Immature natural killer cell (primary cell): ENCODE measurements at places on chromosomes 5 and 9. TPM values are rescaled to one million over a fixed set of nuclear protein-coding genes. Genes with fewer than 3 reads are reported as not detected.
A peak's percentile ranks its signal among the peaks of the same experiment; 100 is the strongest.

The SLC38A9 gene
- 6.9 TPM for polyA plus RNA-seq

The INSL4 gene
- polyA plus RNA-seq, result not detected

- H3K4me1 ChIP-seq, result no peaks in the 10 kb centered on the region
- no peak overlapping the region for H3K4me3 ChIP-seq
- H3K36me3 ChIP-seq, result no peaks in the 10 kb centered on the region
- peaks cover 6% of the 10 kb centered on the region for H3K27me3 ChIP-seq
- no peak for DNase-seq
- no peak overlapping the region for H3K27ac ChIP-seq
Measured at GRCh38 chr5:83715236-83716065, 5.2 kb downstream of the HAPLN1 start.

- no peak for DNase-seq
- no peak overlapping the region for H3K4me3 ChIP-seq
- no peak overlapping the region for H3K27ac ChIP-seq
- H3K4me1 ChIP-seq, result peaks cover 29% of the 10 kb centered on the region
- H3K27me3 ChIP-seq, result peaks cover 4% of the 10 kb centered on the region
Measured at GRCh38 chr9:92661743-92662142, 8.2 kb downstream of the IPPK start.

The PALM2AKAP2 gene
- polyA plus RNA-seq, result not detected

DNA sequence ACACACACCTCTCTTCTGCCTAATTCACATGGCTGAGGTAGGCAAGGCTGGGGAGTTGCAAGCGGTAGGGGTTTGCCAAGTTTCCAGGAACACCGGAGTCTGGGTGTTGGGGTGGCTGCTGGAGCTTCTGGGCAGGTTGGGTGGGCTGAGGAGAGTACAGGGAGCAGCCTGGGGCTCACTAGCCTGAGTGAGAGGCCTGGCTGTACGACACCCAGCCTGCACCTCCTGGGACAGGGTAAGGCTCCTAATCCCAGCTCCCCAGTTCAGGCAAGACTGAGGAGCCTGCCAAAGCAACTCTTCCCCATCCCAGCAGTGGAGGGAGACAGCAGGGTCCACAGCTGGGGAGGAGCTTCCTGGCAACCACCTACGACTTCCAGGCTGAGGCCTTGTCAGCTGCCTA is 8.0 kb downstream of the SPAAR start:
- H3K4me1 ChIP-seq, result no peaks in the 10 kb centered on the region
- DNase-seq, result no peak
- no peak overlapping the region for H3K4me3 ChIP-seq
- no peaks in the 10 kb centered on the region for H3K27me3 ChIP-seq
- no peak overlapping the region for H3K27ac ChIP-seq
- no peaks in the 10 kb centered on the region for H3K36me3 ChIP-seq

GRCh38 chr5:122863240-122863639 is 17.8 kb downstream of the SNX24 start:
- peaks cover 1% of the 10 kb centered on the region for H3K27me3 ChIP-seq
- H3K4me3 ChIP-seq, result no peak overlapping the region
- DNase-seq, result no peak
- no peaks in the 10 kb centered on the region for H3K36me3 ChIP-seq
- no peak overlapping the region for H3K27ac ChIP-seq

GRCh38 chr9:88733651-88734421 is 198.9 kb downstream of the NXNL2 start:
- no peak overlapping the region for H3K4me3 ChIP-seq
- no peak for DNase-seq
- H3K4me1 ChIP-seq, result no peaks in the 10 kb centered on the region
- H3K27me3 ChIP-seq, result no peaks in the 10 kb centered on the region
- H3K36me3 ChIP-seq, result no peaks in the 10 kb centered on the region
- H3K27ac ChIP-seq, result no peak overlapping the region

- peak overlapping the region; percentile 8 for H3K4me3 ChIP-seq
- H3K27ac ChIP-seq, result no peak overlapping the region
- H3K27me3 ChIP-seq, result no peaks in the 10 kb centered on the region
- peaks cover 21% of the 10 kb centered on the region for H3K4me1 ChIP-seq
Measured at GRCh38 chr9:27485158-27485557, 38.9 kb upstream of the IFNK start.

The LHX6 gene
- polyA plus RNA-seq, result not detected

DNA sequence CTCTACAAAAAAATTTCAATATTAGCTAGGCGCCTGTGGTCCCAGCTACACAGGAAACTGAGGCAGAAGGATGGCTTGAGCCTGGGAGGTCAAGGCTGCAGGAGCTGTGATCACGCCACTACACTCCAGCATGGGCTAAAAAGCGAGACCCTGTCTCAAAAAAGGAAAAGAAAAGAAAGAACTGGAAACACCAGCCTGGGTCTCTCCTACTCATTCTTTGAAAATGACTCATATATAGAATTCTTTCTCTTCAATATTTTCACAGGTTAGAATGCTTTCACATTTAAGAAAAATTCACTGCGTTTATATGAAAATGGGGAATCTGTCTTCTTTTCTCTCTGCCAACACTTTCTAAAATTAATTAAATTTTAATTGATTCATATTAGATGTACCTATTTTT is 115.6 kb downstream of the TRPM6 start:
- H3K4me1 ChIP-seq, result no peaks in the 10 kb centered on the region
- no peak for DNase-seq
- H3K27ac ChIP-seq, result no peak overlapping the region
- peaks cover 4% of the 10 kb centered on the region for H3K27me3 ChIP-seq
- no peak overlapping the region for H3K4me3 ChIP-seq

DNA sequence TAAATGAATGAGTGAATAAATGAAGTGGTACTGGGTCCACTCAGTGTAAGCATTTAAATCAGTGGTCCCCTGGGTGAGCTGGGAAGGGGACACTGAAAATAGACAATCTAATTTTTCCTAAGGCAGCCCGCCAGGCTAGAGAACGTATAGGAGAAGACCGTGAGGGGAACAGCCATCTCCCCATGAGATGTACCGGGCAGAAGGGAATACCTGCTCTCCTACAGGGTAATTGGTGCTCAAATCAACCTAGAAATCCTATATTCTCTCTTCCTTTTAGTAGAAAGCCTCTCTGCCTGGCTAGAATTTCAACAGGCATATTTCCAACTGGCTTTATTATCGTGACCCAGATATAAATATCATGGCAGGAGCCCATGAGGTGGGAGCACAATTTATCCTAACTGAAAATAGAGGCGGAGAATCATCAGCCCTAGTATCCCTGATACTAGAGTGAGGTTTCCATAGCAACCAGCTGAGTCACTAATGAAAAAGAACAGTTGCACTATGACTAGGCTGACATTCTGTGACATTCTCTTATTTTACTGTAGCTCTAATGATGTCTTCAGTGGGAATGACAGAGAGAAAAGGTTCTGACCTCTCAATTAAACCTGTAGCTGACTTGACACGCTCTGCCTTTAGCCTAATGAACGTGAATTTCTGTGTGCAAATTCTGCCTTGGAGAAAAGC is 96.5 kb upstream of the CAST start:
- peaks cover 6% of the 10 kb centered on the region for H3K27me3 ChIP-seq
- no peak overlapping the region for H3K4me3 ChIP-seq
- no peak for DNase-seq
- no peaks in the 10 kb centered on the region for H3K36me3 ChIP-seq
